ENCODE measurements at places on chromosomes 12 and 14.

DNA sequence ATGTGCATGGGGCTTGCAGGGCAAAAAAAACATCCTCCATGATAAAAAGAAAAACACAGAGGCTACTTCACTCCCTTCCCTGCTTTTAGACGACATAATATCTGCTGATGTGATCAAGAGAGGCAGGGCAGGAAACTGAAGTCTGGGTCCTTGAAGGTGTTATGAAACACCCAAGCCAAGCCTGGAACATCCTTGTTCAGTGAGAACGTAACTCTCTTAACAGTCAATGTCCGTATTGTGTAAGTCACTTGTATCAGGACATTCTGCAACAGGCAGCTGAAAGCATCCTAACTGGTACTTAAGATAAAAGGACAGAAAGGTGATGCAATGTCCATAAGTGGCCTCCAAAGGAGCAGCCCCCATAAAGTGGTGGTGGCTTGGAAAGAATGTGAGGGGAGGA is 20.0 kb downstream of the KCNK10 start:
- DNase-seq = no peak

- DNase-seq = no peak
These were observed 28.1 kb downstream of the ANO6 start for GRCh38 chr12:45243963-45244362.

- peak; percentile 69 for DNase-seq
These were observed 344 bp downstream of the LPAR5 start for GRCh38 chr12:6635375-6635855.

- no peak for DNase-seq
These were observed 101.7 kb downstream of the RTN1 start for GRCh38 chr14:59768855-59769375.

DNA sequence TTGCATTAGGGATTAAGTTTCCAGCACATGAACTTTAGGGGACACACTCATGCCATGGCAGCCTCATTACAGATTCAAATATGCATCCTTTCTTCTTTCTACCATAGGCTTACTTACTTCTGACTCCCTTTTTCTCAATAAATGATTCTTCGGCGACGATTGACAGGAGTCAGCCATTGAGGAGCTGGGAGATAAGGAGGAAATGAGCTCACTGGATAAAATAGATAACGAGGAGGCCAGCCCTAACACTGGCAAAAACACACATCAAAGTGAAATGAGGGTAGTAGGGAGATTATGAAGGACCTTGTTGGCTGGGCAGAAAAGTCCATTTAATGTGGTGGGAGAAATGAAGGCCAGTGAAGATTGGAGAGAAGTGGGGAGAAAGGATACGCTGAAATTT is 172.2 kb downstream of the SLC41A2 start:
- no peak for DNase-seq

DNA sequence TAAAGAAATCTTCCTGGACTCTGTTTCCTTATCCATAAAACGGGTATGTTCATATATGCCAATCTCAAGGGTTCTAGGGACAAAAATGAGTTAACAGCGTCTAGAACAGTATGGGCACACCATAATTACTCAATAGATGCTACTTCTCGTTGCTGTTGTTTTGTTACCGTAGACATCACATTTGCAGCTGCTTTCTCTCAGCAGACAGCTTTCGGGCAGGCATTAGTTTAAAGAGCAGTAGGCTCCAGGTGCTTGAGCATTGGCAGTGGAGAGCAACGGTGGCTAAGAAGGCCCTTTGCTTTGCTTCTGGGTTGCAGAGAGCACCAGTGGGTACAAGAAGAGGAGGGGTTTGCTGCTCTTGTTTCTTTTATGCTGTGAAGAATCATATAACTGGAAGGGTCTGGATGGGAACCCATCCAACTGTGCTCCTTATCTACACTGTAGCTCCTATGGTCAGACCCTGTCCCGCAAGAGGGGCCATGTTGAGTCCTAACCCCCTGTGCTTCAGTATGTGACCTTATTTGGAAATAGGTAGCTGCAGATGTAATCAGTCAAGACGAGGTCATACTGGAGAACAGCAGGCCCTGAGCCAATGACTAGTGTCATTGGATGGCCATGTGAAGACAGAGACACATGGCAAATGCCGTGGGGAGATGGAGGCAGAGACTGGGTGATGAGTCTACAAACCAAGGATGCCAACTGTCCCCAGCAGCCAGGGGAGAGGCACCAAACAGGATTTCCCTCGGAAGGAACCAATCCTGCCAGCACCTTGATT is 120.0 kb downstream of the RBM19 start:
- no peak for DNase-seq

DNA sequence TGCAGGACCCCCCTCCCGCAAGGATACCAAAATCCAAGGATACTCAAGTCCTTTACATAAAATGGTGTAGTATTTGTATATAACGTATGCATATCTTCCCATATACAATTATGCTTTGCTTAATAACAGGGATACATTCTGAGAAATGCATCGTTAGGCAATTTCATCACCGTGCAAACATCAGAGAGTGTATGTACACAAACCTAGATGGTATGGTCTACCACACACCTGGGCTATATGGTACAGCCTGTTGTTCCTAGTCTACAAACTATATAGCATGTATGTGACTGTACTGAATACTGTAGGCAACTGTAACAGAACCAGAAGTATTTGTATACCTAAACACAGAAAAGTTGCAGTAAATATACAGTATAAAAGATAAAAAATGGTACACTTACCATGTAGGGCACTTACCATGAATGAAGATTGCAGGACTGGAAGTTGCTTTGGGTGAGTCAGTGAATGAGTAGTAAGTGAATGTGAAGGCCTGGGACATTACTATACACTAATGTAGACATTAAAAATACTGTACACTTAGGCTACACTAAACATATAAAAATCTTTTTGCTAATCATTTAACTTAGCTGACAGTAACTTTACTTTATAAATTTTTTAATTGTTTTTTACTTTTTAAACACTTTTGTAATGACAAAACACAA is 141.1 kb downstream of the SLC41A2 start:
- no peak for DNase-seq

- no peak for DNase-seq
These were observed 556.7 kb upstream of the FBXO33 start for GRCh38 chr14:39988939-39989338.

GRCh38 chr12:98325003-98325402 is 190.4 kb upstream of the TMPO start:
- DNase-seq = no peak

GRCh38 chr12:123140676-123141614 is 9.9 kb downstream of the PITPNM2 start:
- no peak for DNase-seq

- DNase-seq = no peak
These were observed 24.1 kb downstream of the CEP83 start for GRCh38 chr12:94435511-94435927.

DNA sequence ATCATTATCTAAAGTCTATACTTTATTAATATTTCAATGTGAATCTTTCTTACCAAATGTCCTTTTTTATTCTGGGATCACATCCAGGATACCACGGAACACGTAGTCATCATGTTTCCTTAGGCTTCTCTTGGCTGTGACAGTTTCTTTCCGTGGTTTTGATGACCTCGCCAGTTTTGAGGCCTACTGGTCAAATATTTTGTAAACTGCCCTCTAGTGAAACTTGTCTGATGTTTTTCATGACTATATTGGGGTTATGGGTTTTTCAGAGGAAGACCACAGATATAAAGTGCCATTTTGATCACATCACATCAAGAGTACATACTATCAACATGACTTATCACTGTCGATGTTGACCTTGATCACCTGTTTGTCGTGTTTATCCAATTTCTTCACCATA is 14.1 kb upstream of the SERPINA6 start:
- DNase-seq = no peak

GRCh38 chr14:22893706-22894105 is 10.7 kb downstream of the REM2 start:
- no peak for DNase-seq

DNA sequence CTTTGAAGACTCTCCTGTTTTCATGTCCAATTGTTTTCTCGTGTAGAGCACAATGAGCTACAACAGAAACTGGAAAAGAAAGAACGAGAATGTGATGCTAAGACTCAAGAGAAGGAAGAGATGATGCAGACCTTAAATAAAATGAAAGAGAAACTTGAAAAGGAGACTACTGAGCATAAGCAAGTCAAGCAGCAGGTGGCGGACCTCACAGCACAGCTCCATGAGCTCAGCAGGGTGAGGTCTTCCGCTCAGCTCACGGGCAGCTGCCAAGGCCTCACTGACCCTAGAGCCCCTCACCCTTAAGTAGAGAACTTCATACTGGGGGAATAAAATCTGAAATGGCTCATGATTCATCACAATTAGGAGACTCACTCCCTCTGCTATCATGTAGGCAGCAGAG is 134.7 kb downstream of the GPR135 start:
- peak; percentile 29 for DNase-seq

DNA sequence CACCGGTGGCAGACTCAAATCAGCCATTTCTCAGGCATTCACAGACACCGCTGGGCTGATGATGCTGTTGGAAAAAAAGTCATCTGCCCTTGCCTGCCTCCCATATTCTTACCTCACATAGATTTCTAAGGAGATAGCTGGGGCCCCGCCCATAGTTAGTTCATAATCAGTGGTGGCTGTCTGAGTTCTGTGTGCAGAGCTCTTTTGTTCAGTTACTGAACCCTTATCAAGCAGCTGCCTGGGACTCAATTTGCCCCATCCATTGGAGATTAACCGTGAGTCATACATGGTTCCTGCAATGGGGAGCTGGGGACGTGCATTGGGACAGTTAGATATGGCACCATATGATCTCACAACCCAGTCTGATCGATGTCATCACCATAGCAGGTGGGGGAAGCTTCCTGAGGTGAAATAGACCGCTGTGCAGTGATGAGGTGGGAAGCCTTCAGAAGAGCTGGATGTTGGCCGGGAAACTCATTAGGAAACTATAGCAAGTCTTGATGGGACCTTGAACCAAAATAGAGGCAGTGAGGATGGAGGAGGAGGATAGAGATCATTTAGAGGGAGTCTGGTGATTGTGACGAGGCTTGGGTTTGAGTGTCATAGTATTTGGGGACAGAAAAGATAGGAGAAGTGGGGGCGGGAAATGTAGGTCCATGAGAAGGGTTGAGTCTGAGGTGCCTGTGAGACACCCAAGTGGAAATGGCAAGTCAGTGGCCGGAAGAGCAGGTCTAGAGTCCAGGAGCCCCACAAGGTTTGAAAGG is 147.8 kb downstream of the GCH1 start:
- DNase-seq = no peak
